ENCODE measurements at places on chromosomes 11 and 22.

GRCh38 chr11:132114185-132114584, 743.8 kb downstream of the NTM start:
- peak; percentile 46 for DNase-seq

GRCh38 chr11:18618342-18619025, 15.7 kb downstream of the SPTY2D1 start:
- no peak for DNase-seq

- peak; percentile 69 for DNase-seq
Observed at GRCh38 chr11:43941257-43941994, 1.0 kb upstream of the C11orf96 start.

- DNase-seq, result no peak
Observed at GRCh38 chr11:36146437-36146836, 142.8 kb downstream of the COMMD9 start.

- DNase-seq, result no peak
Observed at GRCh38 chr11:845872-846495, 3.3 kb downstream of the TSPAN4 start.

DNA sequence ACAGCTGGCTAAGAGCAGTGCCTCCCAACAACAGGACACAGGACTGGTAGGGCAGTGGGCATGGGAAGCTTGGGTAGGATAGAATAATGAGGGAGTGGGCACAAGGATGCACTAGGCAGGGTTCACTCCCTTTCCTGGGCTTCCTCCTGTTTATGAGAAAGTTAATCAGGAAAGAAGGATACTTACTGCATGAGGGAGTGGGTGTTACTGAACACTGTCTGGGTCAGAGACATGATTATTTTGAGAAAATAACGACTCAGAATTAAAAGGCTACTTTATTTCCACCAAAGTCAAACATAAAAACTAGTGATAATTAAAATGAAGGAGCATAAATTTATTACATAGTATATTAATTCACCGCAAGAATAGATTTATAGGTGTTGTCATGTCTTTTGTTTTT, 35.8 kb downstream of the NCAM1 start:
- no peak for DNase-seq

DNA sequence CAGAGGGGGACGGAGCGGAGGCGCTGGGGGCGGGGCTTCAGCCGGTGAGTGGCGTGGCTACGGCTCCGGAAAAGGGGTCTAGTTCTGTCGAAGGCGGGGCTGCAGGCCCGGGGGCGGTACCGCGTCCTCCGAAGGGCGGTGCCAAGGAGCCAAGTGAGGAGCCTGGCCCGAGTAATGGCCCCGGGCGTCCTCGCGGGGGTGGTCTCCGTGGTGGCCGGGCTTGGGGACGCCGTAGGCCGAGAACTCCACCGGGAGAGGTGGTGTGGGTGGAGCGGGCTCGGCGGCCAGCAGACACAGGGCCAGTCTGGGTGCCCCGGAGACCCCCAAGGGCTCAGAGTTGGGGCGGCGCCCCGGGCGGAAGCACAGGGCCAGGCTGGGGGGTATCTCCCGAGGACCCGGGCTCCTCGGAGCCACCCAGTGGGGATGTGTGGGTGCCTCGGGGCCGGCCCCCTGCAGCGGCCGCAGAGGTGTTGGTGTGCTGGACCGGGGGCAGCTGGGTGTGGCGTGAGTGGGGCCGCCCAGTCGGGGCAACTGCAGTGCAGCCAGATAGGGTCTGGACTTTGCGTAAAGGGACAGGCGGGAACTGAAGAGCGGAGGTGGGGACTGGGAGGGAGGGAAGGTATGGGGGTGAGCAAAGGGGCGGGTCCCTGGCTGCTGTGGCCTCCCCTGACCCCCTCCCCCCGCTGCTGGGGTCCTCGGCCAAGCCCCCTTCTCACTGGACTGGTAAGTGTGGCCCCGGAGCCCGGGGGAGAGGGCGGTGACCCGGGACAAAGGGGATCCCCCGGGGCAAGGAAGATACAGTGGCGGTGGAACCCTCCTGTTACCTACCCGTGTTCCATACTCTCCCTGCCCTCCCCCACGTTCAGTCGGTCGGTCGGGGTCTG, 838 bp downstream of the FKBP2 start:
- peak; percentile 83 for DNase-seq

- peak; percentile 43 for DNase-seq
Observed at GRCh38 chr22:35580351-35581022, 36.6 kb downstream of the MB start.

DNA sequence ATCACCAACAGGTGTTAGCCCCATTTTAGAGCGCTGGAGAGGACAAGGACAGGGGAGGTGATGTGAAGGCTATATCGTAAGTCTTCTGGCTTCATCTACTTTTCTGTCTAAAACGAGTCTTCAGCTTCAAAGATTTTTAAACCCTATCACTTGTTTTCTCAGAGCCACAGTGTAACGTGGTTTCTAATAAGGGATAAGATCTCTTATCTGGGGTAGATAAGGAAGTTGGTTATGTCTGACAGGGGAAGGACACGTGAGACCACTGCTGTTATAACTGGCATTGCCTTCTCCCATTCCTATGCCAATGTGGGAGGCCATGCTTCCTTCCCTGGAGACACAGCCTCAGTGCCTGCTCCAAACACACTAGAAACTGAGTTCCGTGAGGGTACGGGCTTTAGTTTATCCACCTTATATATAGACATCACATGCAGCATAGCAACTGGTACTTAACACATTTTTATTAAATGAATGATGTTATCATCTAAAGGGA, 39.3 kb downstream of the LARGE2 start:
- DNase-seq, result no peak

DNA sequence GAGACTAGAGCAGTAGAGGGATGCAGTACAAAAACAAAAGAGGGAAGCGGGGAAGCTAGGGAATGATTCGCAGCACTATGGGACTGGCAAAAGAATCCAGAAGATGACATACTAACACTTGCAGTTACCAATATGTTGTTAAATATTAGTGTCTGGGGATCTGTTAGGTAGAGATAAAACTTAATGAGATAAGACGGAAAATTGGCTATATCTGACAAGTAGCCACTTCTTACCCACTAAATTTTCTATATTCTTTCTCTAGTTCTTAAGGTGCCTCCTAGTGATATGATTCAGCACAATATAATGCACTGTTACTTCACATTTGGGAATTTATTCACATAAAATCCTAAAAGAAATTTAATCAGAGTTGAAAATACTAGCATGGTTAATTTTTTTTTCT, 30.8 kb downstream of the CCDC90B start:
- DNase-seq, result no peak

GRCh38 chr11:109821511-109821910, 271.7 kb upstream of the ZC3H12C start:
- DNase-seq, result no peak

- peak; percentile 64 for DNase-seq
Observed at GRCh38 chr11:86218125-86219084, 26.1 kb upstream of the EED start.

GRCh38 chr11:123011510-123011909, 29.9 kb upstream of the BSX start:
- DNase-seq, result no peak

DNA sequence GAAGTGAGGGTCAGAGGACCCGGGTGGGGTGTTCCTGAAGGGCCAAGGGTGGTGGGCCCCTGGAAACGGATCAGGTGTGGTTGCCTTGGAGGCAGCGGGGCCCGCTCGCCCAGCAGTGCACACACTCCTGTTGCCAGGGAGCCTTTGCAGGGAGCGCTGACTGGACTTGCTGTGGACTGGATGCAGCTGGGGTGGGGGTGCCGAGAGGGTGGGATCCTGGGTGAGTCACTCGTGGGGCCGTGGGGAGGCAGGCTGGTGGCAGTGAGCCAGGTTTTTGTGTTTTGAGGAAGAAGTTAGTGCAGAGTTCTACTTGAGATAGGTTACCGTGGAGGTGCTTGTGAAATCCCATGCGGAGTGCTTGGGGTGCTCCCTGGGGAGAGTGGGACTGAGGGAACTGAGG, 1.3 kb downstream of the MRPL23 start:
- DNase-seq, result no peak

DNA sequence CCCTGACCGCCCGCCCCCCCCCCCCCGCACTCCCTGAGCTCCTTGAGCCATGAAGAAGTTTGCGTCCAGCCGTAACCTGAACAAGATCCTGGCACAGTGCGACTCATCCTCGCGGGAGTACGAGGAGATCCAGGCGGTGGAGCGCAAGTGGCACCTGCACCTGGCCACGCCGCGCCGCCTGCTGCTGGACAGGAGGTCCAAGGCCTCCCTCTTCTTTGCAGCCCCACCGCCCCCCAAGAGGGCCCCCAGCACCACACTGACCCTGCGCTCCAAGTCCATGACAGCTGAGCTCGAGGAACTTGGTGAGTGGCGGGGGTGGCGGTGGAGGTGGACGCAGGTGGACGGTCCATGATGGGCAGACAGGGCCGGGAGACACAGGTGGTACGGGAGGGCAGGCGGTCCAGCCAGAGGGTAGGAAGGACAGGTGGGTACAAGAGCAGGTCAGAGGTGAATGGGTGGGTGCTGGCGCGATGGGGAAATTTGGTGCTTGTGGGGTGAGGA, 32.1 kb upstream of the ACR start:
- DNase-seq, result no peak

DNA sequence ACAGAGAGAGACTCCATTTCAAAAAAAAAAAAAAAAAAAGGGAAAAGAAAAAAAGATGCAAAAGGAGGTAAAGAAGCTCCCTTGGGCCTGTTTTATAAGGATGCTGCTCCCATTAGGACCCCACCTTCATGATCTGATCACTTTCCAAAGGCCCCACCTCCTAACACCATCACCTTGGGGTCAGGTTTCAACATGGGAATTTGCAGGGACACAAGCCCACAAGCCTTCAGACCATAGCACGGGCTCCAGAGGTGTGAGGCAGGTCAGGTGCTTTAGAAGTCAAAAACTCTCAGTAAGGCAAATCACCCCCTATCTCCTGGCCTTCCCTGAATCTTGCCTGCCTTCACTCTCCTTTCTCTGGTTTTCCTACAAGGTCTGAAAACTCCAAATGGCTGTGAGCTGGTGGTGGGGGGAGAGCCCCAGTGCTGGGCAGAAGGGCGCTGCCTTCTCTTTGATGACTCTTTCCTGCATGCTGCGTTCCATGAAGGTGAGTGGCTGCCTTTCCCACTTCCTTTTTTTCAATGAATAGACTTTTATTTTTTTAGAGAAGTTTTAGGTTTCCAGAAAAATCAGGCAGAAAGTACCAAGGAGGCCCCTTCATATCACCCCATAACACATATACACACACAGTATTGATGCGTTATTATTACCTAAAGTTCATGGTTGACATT, 13.2 kb downstream of the ASPHD2 start:
- DNase-seq, result no peak

DNA sequence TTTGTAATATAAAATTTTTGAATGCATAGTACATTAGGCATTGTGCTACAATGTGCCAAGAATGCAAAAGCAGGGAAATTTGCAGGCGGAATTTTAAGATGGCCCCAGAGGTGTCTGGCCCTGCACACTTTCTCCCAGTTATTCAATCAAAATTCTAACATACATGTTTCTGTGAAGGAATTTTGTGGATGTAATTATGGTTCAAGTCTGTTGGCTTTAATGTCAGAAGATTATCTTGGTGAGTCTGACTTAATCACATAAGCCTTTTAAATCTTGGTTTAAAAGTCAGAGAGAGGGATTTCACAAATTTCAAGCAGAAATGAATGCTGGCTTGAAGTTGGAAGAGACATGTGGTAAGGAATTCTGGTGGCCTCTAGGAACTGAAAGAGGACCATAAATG, 423.4 kb upstream of the CCDC179 start:
- no peak for DNase-seq

GRCh38 chr22:30196141-30196879, 50.2 kb downstream of the LIF start:
- DNase-seq, result peak; percentile 66

DNA sequence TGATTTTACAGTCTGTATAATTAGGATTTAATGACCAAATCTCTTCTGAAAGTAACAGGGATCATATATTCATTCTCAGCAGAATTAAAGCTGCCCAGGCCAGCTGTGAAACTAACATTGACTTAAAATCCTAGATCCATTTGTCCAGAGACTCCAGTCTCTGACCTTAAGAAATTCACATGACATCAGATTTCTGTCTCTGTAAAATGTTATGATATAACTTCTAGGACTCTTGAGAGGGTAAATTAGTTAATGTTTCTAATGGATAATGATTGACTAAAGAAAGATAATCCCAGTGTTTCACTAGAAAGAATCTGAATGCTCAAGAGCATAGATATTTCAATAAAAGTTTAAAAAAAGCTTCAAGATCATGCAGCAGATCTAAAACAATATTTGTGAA, 6.3 kb downstream of the NOX4 start:
- DNase-seq, result no peak

DNA sequence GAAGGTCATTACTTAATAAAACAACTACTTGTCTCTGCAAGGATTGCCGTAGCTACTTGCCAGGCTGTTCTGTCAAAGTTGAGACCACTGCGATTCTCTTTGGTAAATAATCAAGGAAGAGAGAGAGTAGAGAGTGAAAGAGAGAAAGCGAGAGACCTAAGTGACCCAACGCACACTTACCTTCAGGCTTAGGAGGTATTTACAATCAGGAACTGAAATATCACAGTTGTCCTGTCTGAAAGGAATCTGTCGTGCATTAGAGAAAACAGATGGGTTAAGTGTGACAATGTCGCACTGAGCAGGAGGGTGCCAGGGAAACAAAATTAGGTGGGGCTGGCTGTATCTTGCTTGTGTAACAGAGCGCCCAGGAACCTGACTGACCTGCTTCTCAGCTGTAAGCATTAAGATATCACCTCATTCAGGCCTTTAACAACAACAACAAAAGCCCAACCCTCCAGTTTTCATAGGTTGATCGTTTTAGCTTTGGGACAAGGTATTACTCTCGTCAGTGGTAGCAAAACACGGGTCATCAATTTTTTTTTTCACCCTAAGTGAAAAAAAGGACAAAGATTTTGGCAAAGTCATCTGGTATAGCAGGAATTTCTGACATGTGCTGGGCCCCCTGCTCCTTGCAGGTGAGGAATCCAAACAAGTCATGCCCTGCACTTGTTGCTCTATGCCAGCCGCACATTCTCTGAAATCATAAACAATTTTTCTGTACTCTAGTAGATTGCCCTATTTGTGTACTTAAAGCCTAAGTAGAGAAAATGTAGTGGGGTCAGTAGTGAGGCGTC, at the start of gene MUC15:
Gene MUC15, minus strand, starts transcription at position 403 of the 794 bp plus-strand sequence. CDS start 5,169 bp downstream, outside the sequence.
- no peak for DNase-seq

DNA sequence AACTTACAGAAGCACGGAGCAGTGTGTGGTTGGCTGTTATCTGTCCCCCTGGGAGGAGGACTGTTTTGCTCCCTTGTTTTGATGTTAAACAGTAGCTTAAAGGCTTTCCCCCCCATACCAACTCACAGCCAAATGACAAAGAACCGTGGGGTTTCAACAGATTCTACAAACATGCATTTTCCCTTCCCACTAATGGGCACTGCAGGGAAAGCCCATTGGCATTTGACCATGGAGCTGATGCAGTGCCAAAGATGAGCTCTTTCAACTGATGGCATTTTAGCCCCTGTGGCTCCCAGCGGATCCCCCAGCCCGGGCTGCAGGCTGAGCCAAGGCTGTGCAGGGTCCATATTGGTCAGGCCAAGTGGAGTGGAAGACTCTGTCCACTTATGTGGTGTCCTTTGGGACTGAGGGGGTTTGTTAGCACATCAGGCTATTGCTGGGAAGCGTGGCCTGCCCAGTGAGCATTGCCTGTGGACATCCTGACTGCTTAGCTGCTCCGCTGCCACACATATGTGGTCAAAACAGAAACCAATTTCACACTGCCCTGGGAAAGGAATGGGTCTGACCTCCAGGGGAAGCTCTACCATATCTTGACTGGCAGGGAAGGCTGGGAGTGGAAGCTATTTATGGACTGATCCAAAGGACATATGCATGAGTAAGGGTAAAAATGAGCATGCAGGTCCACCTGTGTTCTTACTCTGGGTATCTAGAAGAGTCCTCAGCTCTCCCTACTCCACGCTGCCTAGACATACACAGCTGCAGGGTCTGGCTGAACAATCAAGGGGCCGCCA, 116.4 kb upstream of the PARVA start:
- no peak for DNase-seq
